GM20000 (cell line): ENCODE measurements at places on chromosomes 13 and 19.

DNA sequence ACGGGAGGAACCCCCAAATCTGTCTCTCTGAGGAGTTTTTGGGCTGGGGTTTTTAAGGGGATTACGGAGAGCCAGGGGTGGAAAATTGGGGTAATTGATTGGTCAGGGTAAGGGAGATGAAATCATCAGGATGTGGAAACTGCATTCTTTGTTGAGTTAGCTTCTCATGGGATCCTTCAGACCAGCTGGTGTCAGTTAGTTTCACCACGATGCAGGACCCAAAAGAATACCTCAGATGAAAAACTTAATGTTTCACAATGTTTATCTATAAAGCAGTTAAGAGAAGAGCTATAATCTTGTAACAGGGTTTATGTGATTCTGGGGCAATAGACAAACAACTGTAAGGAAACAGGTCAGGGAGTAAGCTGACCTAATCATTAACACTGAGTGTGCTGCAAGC lies 230.8 kb downstream of the POU4F1 start:
- no peak for DNase-seq

DNA sequence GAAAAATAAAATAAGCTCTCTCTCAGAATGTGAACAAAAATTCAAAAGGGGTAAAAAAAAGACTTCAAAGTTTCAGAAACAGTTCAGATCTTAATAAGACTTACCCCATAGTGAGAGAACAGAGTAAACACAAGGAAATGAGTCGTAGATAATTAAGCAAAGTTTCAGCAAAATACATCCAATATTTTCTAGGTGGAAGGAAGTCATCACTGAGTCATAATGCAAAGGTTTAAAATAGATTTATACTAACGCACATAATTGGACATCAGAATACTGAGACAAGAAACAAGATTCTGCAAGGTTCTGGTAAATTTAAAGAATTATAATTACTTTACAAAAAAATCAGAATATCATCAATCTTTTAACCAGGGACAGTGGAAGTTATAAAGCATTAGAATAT lies 1370.7 kb upstream of the ATXN8OS start:
- no peak for DNase-seq

- DNase-seq: no peak
Observed at GRCh38 chr19:11921852-11922495, 2.9 kb upstream of the ZNF700 start.

DNA sequence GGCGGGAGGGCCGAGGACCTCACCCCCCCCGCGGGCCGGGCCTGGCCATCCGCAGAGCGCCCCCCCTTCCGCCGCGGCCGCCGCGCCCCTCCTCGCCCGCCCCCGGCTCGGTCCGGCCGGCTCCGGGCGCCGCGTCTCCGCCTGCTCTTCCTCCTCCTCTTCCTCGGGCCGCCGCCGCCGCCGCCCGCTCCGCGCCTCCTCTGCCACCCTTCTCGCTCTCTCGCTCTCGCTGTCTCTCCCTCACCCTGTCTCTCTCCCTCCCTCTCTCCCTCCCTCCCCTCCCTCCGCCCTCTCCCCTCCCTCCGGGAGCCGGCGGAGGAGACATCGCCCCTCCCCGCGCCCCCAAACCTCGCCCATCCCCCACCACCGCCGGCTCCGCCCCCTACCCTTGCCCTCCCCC lies at the start of gene SHANK1:
TSS of gene SHANK1 (minus strand) at position 237 of the 400 bp plus-strand sequence. CDS start 2,883 bp downstream, outside the sequence.
- DNase-seq: no peak

GRCh38 chr13:30135351-30135750 lies 172.0 kb downstream of the KATNAL1 start:
- no peak for DNase-seq

- no peak for DNase-seq
Observed at GRCh38 chr13:57634839-57635165, 3.3 kb downstream of the PCDH17 start.

DNA sequence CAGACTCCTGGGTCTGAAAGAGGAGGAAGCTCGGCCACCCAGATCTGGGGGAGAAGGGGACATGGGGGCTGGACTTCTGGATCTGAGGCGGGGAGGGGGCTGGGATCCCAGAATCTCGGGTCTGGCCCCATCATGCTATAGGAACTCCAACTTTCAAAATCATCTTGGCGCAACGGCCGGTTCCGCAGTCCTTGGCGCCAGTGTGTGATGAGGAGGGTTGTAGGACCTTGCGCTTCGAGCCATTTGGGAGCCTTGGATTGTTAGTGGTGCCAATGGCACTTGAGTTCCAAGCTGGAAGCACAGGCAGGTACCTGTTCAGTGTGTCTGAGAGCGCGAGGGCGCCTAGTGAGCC lies 324 bp downstream of the RUVBL2 start:
- no peak for DNase-seq

DNA sequence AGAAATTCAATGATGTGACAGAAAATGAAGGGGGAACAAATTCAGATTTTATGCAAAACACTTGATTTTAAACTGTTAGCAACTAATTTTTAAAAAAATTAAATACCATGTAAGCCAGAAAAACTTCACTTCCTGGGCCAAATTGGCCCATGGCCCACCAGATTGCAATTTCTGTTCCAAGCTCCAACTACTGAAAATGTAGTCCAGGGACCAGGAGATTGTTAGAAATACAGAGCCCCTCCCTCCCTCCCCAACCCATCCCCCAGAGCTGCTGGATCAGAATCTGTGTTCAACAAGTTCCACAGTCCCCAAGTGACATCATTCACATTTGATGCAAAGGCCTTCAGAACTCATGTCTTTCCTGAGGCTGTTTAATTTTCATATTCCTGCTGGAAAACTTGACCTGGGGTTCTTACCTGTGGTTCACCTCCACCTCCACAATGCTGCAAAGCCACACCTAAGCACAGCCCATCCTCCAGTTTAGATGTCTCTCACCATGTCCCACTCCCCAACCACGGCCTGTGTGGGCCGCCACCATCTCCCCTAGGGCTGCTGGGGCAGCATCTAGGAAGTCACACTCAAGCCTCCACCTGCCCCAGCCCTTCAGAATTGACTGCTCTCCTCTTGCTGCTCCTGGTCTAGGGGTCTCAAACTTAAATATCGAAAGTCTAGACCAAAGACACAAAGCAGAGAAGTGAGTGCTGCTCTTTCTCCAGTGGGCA lies 482.0 kb downstream of the UQCRFS1 start:
- DNase-seq: no peak

DNA sequence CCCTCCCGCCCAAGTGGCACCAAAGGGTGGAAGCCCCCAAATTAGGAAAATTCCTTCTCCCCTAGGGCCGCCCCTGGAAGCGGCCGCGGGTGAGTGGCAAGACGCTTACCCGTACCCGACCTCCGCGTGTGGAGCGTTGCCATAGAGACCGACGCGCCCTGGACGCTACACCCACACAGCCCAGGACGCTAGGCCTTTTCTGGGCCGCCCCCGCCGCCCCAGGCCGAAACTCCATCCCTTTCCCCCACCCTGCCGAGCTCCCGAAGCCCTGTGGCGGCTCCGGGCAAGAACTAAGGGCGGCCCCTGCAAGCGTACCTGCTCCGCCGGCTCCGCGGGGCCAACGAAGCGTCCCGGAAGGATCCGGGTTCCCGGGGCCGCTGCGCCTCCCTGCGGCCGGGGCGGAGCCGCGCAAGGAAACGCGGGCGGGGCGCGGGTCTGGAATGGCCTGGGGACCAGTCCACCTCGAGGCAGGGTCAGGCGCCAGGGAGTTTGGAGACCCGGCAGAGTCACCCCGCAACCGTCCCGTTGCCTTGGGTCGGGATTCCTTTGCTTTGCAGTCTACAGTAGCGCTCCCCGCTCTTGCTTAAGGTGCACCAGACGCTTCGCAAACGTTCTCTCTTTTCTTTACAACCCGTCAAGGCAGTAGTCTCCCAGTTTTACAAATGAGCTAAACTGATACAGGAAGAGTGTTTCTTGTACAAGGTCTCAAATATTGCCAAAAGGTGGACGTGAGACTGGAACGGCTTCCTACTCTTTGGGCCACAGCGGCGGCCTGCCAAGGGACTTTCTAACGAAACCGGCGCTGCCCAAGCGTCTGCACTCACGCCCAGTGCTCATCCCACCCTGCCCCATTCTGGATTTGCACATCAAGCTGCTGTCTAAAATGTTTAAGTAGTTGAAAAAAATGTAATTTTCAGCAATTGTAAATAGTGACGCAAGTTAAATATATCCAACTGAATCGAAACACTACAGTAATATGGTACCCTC lies at the start of gene NEK5:
TSS of gene NEK5 (minus strand) at position 360 of the 987 bp plus-strand sequence. CDS start 1,591 bp downstream, outside the sequence.
- peak; percentile 81 for DNase-seq

GRCh38 chr13:111981006-111981405 lies 85.9 kb upstream of the SOX1 start:
- DNase-seq: no peak

- no peak for DNase-seq
Observed at GRCh38 chr13:51674276-51674675, 90.0 kb downstream of the WDFY2 start.

- no peak for DNase-seq
Observed at GRCh38 chr19:48340995-48341394, 15.6 kb downstream of the EMP3 start.

DNA sequence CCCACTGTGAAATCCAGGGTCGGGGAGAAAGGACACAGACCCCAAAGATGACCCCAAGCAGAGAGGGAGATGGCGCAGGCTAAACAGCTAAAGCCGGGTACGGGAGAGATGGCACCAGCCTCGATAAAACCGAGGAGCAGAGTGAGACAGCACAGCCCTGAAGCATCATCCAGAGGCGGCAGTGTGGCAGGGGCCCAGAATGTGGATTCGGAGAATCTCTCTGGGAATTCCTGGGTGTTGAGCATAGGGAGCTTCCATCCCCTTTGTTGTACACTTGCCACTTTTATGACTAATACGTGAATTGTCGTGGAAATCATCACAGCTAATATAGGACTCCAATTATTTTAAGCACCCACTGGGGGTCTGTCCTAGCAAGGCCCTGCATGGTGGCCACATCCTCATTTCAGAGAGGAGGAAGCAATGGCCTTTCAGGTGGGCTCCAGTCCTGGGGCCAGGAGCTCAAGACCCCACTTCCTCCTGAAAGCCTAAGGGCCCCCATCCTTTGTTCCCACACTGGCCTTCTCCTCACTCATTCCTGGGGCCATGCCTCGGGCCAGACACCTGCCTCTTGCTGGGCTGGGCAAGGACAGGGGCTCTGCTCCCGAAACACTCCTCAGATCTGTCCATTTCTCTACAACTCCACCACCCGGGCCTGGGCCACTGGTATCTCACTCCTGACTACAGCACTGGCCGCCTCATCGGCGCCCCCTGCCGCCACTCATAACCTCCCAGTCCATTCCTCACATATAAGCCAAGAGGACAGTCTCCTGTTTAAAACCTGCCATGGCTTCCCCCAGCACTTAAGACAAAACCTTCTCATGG lies 29.3 kb upstream of the ATP1A3 start:
- DNase-seq: no peak

DNA sequence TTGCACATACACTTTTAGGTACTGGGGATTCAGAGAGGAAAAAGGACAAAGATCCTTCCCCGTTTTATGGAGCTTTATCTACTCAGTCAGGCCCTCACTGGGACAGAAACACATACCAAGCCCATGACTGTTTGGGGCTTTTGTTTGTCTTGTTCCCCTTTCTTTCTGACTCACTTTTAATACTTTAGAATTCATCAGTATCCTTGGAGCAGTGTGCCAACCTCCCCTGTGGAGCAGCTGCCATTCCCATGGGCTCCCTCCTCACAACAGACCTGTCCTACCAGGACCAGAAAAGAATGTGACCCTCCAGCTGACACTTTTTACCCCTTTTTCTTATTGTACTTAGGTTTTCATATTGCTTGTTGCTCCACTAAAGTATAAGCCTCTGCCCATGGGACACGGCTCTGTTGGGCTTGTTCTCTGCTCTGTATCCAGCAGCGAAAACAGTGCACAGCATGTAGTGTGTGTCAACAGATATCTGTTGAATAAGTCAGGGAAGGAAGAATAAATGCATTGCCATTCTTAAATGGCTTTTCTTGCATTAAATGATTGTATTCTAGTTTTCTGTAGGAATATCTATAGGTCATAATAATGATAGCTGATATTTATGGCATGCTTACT lies 431.1 kb downstream of the EFNB2 start:
- no peak for DNase-seq

DNA sequence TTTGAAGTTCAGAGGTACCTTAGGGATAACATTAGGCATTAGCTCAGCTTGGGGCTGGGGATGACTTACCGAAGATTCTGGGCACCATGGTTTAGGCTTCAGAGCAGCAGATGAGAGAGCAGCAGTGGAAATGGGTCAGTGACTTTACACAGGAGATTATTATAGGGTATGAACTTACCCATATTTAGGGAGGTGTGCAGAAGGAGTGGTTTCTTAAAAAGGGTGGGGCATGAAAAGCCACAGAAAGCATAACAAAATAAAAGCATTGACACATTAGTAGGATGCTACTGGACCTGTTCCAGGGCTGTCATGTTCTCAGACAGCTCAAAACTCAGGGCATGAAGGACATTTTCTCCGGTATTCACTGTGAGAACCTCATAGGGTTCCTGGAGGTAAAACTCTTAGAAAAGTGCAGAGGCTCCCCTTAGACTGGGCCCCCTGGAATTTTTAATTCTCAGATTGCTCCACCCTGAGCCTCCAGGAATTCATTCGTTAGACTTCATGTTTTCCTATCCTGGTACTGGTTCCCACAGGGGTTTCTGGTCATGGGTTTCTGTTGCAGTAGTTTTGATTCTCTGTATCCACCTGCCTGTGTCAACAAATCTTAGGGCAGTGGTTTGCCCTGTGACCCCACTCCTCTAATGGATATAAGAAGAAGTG lies 20.7 kb downstream of the IGFL1 start:
- DNase-seq: no peak

DNA sequence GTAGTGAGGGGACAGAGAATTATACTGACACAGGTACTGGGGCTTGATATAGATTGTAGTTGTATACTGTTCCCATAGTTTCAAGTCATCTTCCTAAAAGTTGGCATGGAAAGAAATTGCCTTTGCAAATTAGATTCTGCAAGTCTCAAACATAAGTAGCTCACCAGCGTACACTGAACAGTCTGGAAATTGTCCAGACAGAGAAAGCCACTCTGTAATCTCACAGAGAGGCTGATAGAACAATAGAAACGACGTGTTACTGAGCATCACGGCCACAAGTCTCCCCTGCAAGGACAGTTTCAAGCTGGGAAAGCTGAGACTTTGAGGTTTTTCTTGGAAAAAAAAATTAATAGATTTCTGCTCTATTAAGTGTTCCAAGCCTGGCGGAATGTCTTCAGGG lies 228.6 kb downstream of the DNAJC15 start:
- no peak for DNase-seq

DNA sequence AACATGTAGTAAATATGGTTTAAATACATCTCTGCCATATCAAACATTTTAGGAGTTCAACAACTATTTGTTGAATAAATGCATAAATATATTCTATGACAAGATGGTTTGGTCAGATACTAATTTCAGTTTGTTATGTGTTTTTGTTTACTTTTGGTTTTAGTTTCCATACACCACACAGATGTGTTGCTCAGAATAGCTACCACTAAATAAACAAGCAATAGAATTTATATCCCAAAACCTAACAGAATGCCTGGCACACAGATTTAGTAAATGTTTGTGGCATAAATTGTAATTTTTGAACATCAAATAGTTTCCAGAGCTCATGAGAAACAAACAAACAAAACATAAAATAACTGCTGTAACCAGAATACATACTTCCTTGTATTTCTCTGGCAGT lies 126.8 kb upstream of the ATXN8OS start:
- DNase-seq: no peak

DNA sequence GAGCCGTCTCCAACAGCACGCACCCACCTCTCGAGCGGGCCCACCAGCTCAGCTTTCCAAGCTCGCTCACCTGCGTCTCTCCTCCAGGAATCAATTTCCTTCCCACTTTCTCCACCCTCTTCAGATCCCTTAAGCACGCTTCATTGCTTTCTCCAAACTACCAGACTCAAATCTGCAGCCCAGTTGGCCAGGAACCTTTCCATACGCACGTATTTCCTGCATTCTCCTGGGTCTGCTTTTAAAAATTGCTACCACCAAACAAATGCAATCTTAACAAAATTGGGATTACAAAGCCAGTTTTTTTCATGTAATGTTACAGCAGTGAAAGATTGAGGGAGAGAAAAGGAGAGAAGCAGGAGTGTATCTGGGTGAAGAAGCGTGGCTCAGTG lies 1.5 kb downstream of the ENOX1 start:
- no peak for DNase-seq
